ENCODE measurements at places on chromosomes 13 and 19.
A peak's percentile ranks its signal among the peaks of the same experiment; 100 is the strongest.

- no peak for DNase-seq
Observed at GRCh38 chr19:29745253-29745652, 30.2 kb upstream of the C19orf12 start.

DNA sequence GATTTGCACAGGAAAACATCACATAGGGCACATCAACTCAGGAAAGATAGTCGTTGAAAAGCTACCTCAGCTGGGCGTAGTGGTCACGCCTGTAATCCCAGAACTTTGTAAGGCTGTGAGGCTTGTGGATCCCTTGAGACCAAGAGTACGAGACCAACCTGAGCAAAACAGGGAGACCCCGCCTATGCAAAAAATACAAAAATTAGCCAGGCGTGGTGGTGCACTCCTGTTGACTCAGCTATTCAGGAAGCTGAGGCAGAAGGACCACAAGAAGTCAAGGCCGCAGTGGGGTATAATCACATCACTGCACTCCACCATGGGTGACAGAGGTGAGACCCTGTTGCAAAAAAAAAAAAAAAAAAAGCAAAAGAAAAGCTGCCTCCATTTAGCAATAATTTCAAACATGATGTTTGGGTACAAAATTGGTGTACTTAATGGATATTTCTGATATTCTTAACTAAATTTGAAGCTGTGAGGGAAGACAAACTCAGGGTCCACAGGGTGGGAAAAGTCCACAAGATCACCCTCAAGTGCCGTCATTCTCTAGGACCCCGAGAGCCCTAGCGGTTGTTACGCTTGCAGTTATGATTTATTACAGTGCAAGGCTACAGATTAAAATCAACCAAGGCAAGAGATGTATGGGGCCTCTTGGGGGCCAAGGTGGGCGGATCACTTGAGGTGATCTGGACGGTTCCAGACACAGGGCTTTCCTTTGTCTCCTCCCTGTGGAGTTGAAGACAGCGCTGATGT is 42.5 kb upstream of the LDLR start:
- no peak for DNase-seq

DNA sequence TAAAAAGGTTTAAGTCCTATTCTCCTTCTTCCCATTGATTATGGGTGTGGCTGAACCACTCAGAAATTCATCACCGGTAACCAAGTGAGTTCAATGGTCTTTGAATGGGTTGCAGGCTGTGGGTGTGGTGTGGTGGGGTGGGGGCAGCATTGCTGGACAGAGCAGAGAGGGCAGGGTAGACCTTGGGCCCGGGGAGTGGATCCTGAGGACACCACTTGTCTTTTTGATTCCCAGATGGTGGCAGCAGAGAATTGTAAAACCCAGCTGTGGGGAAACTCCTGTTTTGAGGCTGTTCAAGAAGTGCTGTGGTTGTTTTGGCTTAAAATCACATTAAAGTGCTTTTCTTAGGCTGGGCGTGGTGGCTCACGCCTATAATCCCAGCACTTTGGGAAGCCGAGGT is 45.8 kb upstream of the RGCC start:
- DNase-seq: peak; percentile 54

DNA sequence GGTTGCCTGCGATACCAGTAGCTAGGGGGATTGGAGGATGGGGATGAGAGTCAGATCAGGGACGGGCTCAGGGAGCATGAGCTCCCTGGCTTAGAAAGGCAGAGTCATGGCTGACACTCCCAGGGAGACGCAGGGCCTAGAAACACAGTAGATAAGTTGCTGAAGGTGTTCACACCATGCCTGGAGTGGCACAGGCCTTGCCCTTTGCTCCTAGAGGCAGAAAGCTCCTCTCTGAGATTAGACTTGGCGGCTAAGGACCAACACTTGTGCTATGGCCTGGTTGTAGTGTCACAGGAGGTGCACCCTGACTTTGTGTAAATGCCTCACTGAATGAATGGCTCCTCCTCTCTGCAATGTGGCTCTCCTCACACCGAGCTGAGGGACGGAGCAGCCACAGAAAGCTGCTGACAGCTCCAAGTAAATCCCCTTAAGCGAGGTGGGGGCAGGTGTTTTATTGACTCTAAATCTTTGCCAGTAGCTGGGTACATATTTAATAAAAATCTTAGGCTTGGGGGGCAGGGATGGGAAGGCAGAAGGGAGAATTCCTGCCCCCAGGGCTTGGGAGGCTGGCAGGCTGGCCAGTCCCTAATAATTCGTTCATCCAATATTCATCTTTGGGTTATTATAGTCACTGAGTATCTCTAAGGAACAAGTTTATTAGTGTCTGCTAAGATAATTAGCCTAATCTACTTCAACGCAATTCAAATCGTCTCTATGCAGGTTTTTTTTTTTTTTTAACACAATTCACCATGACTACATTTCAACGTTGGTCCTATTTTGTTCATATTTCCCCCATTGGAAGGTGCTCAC is 54.9 kb downstream of the SIAH3 start:
- DNase-seq: no peak

GRCh38 chr13:99124794-99125316 is 75.8 kb upstream of the UBAC2 start:
- peak; percentile 31 for DNase-seq

DNA sequence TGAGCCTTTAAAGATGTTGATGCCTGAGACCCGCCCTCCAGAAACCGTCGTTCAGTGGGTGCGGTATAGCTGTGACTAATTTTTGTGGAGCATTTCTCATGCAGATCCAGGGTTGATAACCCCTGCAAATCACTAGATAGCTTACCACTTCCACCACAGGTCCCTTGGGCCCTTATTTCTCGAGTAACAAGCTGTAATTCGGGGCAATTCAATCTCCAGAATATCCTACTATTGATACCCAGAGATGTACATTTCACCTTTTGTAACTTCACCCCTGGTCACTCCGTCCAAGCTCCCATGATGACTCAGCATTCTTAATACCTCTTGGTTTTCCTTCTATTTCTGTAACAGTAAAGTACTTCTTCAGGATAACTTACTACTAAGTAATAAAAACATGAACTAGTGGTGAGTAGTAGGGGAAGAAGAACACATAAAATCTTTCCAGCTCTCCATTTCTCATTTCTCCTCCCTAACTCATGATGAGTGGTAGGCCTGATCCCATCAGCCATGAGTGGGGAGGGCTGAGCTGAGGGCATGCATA is 71.9 kb upstream of the UBL3 start:
- DNase-seq: peak; percentile 28

GRCh38 chr19:44593294-44593693 is 20.1 kb upstream of the IGSF23 start:
- no peak for DNase-seq

- DNase-seq: no peak
Observed at GRCh38 chr13:103192511-103193135, 126.4 kb upstream of the SLC10A2 start.

GRCh38 chr19:45976178-45976577 is 2.5 kb upstream of the NOVA2 start:
- DNase-seq: no peak

DNA sequence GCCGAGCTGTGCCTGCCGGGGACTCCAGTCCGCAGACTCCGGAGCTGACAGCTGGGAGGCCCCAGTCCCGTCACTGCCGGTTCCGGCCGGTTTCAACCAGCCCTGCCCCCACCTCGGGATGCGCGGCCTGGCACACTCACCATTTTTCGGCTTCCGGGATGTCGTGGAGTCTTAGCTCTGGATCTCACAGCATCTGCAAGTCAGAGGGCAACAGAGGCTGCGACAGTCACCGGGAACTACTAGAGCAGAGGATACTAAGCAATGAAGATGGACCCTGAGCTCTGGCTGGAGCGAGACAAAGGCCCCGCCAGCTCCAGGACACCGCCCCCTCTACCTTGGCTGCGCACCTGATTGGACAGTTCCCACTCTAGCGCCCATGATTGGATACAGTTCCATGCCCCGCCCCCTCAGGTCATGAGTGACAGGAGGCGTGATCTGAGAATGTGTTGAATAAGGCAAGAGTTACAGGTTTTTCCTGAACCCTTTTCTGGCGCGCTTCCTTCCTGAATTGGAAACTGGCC is at the start of gene ZNF682:
TSS of gene ZNF682 (minus strand) at position 303 of the 521 bp plus-strand sequence. CDS start at position 143, 160 bp downstream.
- peak; percentile 95 for DNase-seq

DNA sequence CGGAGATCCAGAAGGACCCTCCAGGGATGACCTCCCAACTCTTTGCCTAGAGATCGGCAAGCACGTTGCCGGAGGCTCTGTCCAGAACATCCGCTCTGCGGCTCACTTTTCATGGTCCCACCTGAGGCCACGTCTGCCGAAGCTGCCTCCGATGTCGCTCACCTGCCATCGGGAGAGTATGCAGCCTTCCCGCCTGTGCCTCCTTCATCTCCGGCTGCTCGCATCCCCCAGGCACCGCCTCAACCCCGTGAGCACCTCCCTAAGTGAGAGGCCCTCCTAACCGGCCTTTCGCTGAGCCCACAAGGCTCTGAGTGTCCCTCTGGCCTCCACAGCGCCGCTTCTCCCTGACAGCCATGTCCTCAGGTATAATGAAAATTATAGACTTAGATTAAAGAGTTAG is 275.1 kb downstream of the EFNB2 start:
- DNase-seq: no peak

DNA sequence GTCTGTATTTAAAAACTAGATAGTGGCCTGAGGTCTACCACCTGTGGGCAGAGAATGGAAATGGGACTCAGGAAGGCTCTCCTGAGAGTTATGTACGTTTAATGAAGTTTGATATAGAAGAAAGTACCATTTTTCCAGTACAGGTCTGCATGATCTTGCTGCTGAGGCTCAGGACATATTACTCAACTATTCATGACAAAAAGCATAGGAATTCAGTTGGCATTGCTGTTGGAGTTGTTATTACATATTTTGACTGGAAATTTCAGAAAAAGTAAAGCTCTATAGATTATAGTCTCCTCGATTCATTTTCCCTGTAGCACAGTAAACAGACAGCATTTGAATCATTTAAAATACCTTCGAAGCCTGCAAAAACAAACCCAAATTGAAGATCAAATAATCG is 469.8 kb downstream of the DCT start:
- DNase-seq: no peak

DNA sequence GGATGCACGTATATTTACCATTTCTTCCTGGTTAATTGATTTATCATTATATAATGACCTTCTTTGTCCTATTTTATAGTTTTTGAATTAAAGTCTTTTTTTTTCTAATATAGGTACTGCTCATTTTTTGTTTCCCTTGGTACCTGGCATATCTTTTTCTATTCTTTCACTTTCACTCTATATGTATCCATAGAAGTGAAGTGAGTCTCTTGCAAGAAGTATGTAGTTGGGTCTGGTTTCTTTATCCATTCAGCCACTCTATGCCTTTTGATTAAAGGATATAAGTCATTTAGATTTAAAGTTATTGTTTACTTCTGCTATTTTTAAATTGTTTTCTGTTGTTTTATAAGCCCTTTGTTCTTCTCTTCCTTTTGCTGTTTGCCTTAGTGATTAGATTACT is 194.3 kb upstream of the SLITRK6 start:
- no peak for DNase-seq

GRCh38 chr13:34065928-34066327 is 248.0 kb downstream of the RFC3 start:
- DNase-seq: no peak

DNA sequence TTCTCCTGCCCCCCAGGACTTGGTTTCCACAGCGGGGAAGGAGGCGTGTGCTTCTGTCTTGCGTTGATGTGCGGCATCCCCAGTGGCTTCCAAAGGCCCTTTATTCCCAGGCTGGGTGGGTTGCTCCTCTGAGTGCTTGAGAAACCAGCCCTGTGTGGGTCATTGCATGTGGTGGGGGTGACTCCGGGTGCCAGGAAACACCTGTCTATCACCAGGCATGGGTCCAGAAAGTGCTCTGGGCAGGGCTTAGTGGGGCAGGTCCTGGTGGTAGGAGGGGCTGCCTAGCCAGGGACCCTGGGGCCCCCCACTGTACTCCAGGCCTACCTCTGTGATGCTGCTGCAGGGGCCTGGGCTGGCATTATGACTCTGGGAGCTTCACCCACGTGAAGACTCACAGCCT is 9.6 kb downstream of the DDA1 start:
- no peak for DNase-seq

DNA sequence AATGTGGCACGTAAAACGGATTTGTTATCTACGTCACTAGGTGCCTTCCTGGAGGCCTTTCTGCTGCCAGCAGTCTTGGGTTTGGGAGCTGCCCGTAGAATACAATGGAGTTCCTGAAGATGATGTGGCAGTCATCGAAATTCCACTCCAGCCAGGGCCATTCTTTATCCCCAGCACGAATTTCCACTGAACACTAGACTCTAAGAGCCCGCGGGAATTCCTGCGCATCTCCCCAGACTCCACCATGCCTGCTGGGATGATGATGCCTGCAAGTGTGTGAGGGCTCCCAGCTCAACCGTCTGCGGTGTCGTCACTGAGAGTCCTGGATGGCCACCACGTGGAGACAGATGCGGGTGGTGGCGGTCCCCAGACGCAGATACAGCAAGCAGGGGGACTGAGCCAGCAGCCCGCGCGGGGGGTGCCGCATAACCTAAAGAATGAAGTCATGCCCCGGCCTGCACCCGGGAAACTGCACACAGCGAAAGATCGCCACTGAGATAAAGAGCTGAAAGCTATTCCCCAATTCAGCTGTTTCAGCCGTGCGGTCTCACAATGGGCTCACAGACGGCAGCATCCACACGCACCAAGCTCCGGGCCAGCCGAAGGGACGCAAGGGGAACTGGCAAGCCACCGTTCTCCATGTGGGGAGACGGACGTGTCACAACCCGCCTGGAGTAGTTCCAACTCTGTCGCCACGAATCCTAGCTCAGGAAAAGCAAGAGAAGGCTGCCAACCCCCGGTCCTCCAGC is 41.1 kb downstream of the COL4A1 start:
- no peak for DNase-seq

GRCh38 chr19:11422163-11423065 is 3.3 kb upstream of the RGL3 start:
- peak; percentile 54 for DNase-seq

DNA sequence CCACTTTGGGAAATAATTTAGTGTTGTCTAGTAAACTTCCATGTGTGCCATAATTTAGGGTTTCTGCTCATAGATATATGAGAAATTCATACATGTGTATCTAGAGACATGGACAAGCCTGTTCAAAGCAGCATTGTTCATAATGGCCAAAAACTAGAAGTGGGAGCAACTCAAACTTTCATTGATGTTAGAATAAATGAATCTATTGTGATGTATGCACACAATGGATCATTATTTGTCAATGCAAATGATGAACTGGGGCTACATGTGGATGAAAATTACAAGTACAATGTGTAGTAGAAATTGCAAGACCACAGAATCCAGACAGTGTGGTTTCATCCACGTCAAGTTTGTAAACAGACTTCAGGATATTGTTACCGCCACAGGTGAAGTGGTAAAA is 284.7 kb downstream of the SLC7A1 start:
- no peak for DNase-seq

- no peak for DNase-seq
Observed at GRCh38 chr19:33606556-33606955, 15.2 kb upstream of the CHST8 start.

- no peak for DNase-seq
Observed at GRCh38 chr19:11485245-11485837, 4.5 kb upstream of the ELAVL3 start.

DNA sequence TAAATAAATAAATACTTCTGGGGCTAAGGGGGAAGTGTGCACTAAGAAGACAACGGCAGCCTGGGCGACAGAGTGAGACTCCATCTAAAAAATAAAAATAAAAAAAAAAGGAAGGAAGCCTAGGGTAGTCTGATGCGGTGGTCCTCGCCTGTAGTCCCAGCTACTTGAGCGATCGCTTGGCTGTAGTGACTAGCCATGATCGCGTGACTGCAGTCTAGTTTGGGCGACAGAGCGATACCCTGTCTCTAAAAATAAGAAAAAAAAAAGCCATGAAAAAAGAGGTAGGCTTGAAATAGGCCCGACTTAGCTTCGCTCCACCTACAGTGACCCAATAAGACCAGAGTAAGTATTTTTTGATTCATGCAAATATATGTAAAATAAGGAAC is 661 bp upstream of the BABAM1 start:
- DNase-seq: no peak

GRCh38 chr19:7658219-7658686 is 10.6 kb upstream of the RETN start:
- peak; percentile 58 for DNase-seq
